ENCODE measurements at places on chromosomes 16 and 17.

DNA sequence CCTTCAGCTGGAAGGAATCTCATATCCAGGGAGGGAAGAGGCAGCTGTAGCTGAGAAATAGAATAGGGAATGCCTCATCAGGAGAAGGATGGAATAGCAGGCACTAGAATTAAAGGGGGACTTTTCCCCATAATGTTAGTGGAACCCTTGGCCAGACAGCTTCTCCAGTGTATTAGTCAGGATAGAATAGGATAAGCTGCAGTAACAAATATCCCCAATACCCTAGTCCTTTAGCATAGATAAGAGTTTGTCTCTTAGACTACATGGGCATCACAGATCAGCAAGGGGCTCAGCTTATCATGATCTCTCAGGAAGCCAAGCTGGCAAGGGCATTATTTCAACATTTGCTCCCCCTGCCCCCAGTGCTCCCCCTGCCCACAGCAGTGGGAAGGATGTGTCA is 44.7 kb upstream of the RPL38 start:
- DNase-seq: no peak

- DNase-seq: no peak
Observed at GRCh38 chr16:30950516-30951065, 1.7 kb downstream of the ORAI3 start.

GRCh38 chr16:12340151-12340733 is 363.7 kb downstream of the SNX29 start:
- peak; percentile 89 for DNase-seq

DNA sequence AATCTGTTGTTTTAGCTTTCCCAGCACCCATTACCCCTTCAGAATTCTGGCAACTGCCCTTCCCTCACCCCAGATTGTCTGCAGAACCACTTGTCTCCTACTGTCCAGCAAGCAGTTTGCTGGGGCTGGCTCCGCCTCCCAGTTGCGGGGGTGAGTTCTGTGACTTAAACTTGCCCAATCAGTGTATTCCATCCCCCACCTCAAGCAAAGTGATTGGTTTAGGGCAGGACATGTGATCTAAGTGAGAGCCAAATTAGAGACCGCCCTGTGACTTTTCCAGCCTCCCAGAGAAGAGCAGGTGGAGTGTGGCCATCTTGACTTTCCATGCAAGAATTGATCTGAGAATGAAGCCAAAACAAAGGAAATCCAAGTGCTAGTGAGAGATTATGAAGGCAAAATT is 22.7 kb upstream of the SRCIN1 start:
- no peak for DNase-seq

DNA sequence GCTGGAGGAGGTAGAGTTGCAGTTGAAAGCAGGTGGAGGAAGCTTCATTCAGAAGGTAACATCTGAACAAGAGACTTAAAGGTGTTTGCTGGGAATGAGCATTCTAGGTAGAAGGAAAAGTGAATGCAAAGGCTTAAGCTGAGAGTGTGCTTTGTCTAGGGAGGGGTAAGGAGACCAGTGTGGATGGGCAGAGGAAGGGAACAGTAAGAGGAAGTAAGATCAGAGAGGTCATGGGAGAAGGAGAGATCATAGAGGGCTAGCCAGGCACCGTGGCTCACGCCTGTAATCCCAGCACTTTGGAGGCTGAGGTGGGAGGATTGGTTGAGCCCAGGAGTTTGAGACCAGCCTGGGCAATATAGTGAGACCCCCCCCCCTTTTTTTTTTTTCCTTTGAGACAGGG is 3.3 kb downstream of the STX4 start:
- DNase-seq: no peak

DNA sequence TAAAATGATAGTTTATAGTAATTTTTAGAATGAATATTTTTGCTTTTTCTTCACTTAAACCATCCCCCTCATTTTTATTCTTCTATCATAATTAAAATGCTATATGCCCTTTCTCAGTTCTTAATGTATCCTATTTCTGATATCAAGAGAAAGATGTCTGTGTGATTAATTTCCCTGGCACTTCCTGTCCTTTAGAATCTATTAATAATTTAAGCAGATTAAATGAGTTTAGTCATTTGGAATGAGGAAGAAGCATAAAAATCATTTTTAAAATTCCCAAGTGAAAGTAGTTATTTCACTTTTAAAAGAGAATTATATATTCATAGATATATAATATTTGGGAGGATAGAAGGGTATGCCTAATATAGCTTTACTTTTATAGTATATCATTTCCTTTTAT is 27.8 kb upstream of the CDR2 start:
- no peak for DNase-seq

GRCh38 chr17:33086041-33086440 is 94.4 kb downstream of the SPACA3 start:
- DNase-seq: no peak

DNA sequence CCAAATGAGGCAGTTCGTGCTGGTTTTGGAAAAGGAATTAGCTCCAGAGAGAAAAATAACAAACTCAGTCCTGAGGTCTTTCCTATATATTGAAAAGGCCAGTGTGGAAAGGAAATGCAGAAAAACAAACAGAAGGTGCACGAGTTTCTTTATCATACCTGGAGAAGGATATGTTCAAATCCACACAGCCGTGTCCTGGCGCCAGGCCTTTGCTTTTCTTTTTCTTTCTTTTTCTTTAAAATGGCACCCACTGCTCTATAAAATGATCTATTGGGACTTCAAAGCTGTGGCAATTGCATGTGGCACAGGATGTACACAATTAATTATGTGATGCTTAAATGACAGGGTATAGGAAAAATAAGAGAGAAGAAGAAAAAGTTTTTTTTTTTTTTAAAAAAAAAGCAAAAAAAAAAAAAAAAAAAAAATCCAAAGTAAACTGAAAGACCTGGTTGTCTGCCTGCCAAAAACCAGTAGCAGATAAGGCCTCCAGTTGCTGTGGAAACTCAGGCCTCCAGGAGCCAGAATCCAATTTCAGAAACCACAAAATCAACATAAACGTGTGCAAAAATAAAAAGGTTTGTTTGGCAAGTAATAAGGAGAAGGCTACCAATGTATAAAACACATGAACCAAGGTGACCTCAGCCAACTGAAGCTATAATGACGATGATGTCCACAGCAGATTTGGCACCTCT is 957.6 kb upstream of the SOX9 start:
- no peak for DNase-seq

GRCh38 chr17:51298508-51299371 is 38.4 kb downstream of the UTP18 start:
- DNase-seq: peak; percentile 67

DNA sequence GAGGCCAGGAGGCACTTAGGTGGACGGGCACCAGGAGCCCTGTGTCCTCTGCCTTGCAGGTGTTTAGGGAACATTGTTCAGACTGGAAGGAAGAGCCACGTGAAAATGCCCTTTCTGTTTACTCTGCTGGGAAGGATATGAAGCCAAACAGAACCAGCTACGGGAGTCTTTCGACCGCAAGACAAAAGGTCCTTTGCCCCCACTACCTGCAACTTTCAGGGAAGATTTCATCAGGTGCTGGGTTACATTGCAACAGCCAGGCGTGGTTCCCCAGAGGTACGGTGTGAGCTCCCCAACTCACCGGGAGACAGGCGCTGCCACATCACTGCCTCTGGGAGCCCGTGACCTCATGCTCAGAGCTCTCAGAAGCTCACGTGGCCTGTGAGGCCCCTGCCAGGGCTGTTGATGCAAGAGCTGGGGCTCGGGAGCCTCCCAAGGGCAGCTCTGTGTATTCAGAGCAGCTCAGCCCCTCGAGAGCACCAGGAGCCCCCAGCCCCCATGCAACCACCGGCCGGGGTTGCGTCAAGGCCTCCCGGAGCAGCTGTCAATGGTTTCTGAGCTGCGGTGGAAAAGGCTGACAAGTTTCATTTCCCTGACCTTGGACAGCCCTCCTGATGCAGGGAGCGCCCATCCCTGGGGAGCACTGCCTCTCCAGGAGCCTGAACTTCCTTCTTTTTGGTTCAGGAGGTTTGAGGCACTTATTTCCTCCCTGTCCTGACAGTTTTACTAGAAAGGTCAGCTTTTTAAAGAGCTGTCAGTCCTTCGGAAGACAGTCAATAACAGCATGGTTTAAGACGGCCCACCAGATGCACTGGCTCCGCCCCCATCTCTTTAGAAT is 42.1 kb downstream of the TBC1D16 start:
- peak; percentile 86 for DNase-seq

- no peak for DNase-seq
Observed at GRCh38 chr17:8087075-8087951, at the start of gene ALOX12B. ALOX12B (minus strand) TSS chr17:8087716; CDS start chr17:8087442, 274 bp downstream.

- no peak for DNase-seq
Observed at GRCh38 chr17:50558091-50558490, 2.4 kb upstream of the CACNA1G start.

DNA sequence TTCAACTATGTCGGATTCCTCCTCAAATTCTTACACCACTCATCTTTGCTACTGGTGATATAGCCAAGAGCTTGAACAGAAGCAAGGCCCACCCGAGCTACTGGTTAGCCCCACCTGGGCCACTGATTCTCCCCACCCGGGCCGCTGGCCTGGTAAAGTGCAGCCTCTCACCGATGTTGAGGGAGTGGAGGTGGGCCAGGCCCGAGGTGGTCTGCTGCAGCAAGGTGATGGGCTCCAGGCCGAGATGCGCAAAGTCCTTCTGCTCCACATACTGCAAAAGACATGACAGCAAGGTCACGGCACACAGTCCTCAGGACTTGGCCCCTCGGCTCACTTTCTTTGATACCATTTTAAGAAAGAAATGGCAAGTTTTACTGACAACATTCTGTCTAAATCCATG is 32.7 kb upstream of the ICAM2 start:
- no peak for DNase-seq

- no peak for DNase-seq
Observed at GRCh38 chr17:29066047-29066446, 23.1 kb downstream of the PIPOX start.

DNA sequence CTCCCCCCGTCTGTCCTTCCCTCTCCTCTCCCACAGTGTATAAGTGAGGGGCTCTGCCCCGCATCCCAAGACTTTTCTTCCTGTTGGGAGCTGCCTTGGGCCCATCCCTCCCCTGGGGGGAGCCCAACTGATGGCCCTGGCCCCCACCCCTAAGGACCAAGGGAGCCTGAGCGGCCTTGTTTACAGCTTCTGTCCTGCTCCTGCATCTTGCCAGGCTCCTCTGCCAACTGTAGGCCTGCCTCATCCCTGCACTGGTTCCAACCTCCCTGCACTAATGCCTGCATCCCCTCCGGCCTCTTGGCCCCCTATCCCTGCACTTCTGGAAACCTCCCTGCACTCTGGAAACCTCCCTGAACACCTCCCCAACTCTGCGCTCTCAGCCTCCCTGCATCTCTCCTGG is 1.4 kb upstream of the PAGR1 start:
- DNase-seq: no peak

DNA sequence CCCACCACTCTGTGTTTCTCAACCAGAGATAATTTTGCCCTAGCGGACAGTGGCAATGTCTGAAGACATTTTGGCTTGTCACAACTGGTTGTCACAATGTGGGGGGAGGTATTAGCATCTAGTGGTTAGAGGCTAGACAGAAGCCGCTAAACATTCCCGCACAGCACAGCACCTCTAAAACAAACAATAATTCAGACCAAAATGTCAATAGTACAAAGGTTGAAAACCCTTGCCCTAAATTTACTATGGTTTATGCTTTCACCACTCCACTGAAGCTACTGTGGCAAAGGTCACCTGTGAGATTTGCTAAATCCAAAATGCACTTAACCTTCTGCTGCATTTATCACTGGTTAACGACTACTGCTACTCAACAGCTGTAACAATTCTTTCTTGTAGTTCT is 14.1 kb downstream of the NUP88 start:
- no peak for DNase-seq

DNA sequence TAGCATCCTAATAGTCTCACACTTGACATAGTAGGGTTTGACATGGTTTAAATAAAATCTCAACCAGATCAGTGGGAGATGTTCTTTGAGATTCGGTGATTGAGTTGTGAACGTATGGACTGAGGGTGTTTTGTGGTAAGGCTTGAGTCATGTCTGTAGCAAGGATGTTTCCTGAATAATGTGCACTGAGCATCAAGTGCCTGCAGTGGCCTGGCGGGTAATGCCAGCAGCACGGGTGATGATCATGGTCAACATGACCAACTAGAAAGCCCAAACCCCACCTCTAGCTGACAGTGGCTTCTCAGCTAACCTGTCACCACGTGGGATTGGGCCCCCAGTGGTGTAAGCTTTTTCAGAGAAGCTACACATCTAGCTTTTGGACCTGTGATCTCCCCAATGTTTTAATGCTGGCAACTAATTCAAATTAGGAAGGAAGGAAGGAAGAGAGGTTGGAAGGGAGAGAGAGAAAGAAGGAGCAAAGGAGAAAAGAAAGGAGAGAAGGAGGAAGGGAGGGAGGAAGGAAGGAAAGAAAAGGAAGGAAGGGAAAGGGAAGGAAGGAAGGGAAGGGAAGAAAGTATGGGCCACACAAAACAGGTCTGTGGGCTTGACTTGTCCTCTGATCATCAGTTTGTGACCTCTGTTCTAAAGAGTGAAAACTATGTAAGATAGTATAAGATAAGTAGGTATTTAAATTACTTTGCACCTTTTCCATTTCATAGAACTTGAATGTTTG is 55.4 kb downstream of the WWOX start:
- no peak for DNase-seq

GRCh38 chr17:61239327-61239726 is 160.3 kb upstream of the TBX2 start:
- DNase-seq: no peak

DNA sequence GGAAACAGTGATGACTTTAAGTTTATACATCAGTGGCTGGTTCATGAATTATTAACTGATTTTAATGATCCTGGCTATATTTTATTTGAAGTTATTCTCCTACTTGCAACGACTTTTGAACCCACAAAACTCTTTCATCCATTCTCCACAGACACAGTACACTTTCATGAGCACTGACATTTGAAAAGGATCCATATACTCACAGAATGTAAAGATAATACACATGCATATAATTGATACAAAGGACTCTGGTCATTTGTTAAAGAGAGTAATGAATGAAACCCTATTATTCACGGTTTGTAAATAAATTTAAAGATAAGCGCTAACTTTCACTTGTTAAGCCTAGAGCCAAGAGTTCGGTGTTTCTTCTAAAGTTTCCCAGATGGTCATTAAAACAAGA is 3.3 kb downstream of the TOX3 start:
- no peak for DNase-seq

- no peak for DNase-seq
Observed at GRCh38 chr17:59353936-59354755, 22.7 kb downstream of the YPEL2 start.

DNA sequence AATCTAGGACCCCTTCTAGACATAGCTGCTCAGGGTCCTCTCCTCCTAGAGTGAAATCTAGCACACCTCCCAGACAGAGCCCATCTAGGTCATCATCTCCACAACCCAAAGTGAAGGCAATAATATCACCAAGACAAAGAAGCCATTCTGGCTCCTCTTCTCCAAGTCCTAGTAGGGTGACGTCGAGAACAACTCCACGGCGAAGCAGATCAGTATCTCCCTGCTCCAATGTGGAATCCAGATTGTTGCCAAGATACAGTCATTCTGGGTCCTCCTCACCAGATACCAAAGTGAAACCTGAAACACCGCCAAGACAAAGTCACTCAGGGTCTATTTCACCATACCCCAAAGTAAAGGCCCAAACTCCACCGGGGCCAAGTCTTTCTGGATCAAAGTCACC is 10.7 kb downstream of the SRRM2 start:
- no peak for DNase-seq

GRCh38 chr17:11953924-11954323 is 43.4 kb downstream of the ZNF18 start:
- DNase-seq: no peak

Data from AG08395 (cell line).